ENCODE measurements at places on chromosomes 16 and 17.

DNA sequence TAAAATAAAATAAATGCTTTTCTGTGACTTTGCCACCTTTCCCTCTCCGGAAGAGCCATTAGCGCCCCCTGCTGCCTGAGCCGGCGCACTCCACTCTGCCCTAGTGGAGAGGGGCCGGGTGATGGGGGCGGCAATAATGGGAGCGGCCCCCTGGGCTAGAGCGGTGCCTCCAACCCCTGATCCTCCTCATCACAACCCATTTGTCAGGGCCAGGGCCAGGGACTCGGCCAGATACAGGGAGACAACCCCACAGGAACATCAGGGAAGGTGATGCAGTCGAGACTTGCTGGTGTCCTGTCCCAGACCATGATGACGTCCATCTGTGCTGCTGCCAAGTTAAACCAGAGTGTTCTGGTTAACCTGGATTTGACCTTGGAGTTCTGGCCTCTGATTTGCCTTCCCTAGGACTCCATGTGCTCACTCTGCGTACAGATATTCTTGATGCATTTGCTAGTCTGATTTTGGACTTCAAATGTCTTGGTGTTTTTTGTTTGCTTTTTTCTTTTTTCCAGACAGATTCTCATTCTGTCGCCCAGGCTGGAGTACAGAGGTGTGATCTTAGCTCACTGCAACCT lies 46.1 kb upstream of the BPTF start:
- DNase-seq: peak; percentile 12

DNA sequence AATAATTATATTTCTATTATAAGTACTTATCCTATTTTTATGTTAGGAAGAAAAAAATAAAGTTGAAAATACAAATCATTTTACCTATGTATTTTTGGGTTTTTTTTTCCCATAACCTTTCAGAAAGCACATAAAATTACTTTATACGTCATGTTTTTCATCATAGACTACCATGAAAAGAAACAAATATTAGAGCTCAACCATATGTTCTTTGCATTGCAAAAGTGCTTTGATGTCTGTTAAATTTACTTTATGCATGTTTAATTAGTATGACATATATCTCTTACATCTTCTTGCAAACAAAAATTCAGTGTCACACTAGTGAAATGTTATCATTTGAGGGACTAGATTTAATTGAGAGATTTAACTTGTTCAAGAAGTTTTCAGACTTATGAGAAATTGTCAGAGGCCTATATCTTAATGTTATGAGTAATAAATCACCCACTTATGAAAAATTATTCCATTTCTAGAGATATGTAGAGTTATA lies 24.0 kb downstream of the BRIP1 start:
- no peak for DNase-seq

GRCh38 chr17:72119873-72120641 lies 763 bp upstream of the SOX9 start:
- no peak for DNase-seq

- no peak for DNase-seq
These were observed 235.7 kb downstream of the STX8 start for GRCh38 chr17:9339958-9340357.

- DNase-seq: no peak
These were observed 20.9 kb upstream of the IL17C start for GRCh38 chr16:88617268-88618031.

DNA sequence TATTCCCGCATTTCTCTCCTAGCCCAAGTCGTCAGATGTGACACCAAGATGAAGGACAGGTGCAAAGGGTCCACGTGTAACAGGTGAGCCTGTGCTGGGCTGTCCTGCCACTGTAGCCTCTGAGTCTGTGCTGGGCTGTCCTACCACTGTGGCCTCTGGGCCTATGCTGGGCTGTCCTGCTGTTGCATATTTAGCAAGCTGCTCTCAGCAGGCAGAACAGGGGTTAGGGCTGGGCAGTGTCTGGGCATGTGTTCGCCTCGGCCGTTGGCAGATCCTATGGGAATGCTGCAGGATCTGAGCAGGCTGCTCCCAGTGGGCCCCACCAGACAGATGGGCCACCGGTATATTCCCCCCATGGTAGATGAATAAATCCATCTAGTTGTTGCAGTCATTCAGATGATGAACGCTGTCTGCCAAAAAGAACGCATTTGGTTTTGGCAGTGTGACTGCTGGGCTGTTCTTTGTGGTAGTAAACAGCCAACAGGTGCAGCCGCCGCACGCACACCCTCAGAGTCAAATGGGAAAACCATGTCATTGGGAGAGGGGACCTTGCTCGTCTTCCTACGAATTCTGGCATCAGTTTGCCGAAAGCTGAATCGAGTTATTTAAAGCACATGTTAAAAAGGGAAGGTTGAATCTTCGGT lies 49.2 kb downstream of the CRISPLD2 start:
- no peak for DNase-seq

- no peak for DNase-seq
These were observed 357.3 kb upstream of the XYLT1 start for GRCh38 chr16:17828012-17828411.

- DNase-seq: no peak
These were observed 24.3 kb downstream of the KCNG4 start for GRCh38 chr16:84215531-84215930.

DNA sequence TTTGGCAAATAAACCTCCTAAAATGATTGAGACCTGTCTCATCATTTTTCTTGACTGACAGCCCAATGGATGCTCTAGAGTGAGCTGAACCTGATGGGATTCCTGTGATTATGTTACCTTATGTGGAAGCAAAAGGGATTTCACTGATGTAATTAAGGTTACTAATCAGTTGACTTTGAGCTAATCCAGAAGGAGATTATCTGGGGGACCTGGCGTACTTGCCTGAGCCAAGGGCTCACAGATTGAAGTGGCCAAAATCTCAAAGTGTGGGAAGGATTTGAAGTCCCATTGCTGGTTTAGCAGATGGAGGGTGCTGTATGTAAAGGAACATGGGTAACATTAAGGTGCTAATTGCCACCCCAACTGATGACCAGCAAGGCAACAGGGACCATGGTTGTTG lies 214.0 kb downstream of the CPPED1 start:
- no peak for DNase-seq

- peak; percentile 54 for DNase-seq
These were observed 25.2 kb downstream of the CD300A start for GRCh38 chr17:74491626-74492025.

DNA sequence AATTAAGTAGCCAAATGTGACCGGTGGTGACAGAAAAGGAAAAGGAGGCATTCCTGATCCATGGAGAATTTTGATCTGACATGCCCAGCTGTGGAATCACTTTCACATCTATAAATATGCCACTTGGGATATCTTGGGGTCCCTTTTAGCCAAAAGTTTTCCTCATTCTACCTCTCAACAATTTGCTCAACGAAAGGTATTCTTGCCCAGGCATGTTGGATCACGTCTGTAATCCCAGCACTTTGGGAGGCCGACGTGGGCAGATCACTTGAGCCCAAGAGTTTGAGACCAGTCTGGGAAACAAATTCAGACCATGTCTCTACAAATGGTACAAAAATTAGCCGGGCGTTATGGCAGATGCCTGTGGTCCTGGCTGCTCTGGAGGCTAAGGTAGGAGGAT lies 24.3 kb downstream of the LITAF start:
- DNase-seq: no peak

GRCh38 chr17:18191236-18191667 lies 7.6 kb downstream of the ALKBH5 start:
- no peak for DNase-seq

GRCh38 chr17:78726513-78726912 lies 55.6 kb downstream of the CYTH1 start:
- DNase-seq: no peak

DNA sequence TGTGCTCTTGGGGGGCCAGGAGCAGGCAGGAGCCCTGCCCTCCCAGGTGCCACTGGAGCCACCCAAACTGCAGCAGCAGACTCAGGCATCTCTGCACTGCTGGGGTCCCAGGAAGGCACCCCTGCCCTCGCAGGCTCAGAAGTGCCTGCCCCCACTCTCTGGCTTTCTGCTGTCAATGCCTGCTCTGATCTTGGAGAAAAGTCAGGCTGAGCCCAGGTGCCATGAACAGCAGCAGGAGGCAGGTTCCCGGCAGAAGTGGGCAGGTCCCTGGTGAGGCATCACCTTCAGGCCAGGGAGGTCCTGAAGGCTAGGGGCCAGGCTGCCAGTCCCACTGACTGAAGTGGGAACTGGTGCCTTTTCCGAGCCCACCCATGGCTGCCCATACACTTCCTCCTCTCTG lies 106.5 kb downstream of the MGAT5B start:
- DNase-seq: no peak

DNA sequence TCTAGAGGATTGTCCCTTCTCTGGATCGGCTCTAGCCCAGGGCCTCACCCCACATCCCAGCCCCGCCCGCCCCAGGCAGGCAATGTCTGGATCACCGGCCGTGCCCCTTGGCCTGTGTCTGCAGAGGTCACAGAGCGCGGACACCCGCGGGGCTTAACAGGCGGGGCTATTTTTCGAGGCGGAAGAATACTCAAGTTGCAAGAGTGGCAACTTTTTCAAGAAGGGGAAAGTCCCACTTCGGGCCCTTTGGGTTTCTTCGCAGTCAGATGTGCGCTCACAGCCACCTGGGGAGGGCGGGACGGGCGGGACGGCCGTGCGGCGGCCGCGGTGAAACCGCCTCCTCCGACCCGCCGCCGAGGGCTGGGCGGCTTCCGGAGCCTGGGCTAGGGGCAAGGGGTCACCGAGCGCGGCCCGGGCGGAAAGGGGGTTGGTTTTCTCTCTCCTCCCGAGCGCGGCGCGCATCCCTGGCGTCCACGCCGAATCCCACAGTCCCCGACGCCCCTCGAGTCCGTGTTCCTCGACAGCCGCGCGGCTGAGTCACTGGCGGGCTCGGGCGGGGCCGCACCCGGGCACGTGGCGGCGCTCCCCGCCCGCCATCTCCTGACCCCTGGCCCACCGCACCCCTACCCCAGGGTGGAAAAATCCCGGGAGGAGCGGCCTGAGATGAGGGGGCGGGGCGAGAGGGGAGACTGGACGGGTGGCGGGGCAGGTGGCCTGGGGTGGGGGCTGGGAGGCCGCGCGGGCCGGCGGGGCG lies 1.2 kb upstream of the PFN1 start:
- peak; percentile 88 for DNase-seq

- no peak for DNase-seq
These were observed 99.1 kb downstream of the DNAH17 start for GRCh38 chr17:78477913-78478756.

DNA sequence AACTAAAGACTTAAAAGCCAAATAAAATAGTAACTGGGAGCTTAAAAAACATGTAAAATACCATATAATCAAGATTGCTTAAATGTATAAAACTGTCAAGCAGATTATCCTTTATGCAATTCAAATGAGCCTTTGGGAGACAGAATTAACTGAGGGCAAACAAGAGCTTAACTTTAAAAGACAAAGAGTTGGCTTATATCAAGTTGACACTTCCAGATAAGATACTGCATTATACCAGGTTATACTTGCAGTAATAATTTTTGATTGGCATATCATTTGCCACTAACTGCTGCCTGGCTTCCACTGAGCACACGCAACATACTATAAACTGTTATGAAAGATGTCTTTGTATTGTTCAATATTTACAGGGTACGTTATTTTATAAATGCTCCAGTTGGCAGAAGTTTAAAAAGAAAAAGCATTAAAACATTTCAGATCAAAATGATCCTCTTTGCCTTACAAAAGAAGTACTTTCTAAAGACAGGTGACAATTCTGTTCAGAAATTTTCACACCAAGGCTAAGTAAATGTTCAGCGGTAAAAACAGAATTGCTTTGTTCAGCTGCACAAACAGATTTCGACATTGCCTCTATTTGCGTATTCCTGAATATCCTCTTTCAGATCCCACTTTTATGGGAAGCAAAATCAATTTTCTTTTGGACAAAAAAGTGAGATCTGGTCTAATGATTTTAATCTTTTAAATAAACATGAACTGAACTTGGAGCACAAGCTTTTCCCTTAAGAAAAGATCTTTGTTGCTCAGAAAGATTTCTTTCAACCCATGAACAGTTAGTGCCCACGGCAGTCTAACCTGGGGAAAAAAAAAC lies 50.7 kb downstream of the TOX3 start:
- DNase-seq: no peak

- no peak for DNase-seq
These were observed 5.2 kb downstream of the P4HB start for GRCh38 chr17:81854974-81855774.

GRCh38 chr16:49469930-49470451 lies 96.4 kb downstream of the C16orf78 start:
- no peak for DNase-seq

GRCh38 chr16:88591577-88592021 lies 21.4 kb downstream of the ZC3H18 start:
- no peak for DNase-seq

DNA sequence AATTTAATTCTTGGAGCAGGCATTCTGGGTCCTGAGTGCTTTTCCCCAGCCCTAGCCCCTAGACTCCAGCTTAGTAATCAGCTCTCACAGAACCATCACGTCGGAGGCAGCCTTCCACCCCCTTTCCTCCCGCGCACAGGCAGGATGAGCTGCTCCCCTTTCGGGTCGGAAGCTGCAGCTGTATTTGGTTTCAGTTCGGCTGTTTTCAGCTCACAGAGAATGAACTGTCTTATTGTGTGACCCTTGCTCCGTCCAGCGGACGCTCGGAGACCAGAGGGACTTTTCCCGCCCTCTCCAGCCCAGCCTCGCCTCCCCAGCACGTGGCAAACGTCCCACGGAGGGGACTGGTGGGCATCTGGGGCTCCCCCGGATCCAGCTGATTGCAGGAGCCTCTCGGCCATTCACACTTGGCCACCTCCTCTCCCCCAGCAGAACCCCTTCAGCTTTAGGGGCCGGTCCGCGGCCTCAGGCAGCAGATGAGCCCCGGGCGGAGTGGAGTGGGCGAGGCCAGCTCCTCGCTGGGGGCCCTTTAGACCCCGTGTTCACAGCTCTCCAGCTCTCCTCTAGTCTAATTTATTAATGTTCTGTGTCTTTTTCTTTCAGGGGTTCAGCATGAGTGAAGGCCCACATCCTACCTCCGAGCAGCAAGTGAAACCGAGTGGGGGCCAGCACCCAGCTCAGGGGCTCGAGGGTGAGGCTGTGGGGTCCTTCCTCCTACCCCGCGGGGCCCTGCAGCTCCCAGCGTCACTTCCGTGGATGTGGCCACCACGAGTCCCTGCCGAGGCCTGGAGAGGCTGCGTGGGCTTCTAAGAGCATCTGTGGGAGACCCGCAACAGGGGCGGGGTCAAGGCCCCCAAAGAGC lies 863 bp upstream of the UTS2R start:
- DNase-seq: peak; percentile 7

DNA sequence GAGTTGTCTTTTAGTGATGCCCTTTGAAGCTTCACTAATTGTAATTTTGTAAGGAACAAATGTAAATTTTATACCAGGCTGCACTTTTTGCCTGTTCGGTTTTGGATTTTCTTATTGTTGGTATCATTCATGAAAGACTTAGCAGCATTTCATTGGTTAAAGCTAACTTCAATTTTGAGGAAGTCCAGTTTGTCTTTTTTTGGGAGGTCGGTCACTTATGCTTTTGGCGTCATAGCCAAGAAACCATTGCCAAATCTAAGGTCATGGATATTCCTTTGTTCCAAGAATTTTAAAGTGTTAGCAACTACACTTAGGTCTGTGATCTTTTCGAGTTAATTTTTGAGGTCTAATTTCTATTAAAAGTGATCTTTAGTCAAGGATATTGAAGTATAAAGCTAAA lies 77.1 kb downstream of the PRKCA start:
- no peak for DNase-seq

- no peak for DNase-seq
These were observed 2.6 kb downstream of the PDF start for GRCh38 chr16:69327585-69328310.

Measured in CD4-positive, alpha-beta T cell treated with Interleukin-2 at 100 ng/mL for 4 hours (primary cell).